ENCODE measurements at places on chromosomes 11 and 22. TPM values are rescaled to one million over a fixed set of nuclear protein-coding genes. Genes with fewer than 3 reads are reported as not detected.

DNA sequence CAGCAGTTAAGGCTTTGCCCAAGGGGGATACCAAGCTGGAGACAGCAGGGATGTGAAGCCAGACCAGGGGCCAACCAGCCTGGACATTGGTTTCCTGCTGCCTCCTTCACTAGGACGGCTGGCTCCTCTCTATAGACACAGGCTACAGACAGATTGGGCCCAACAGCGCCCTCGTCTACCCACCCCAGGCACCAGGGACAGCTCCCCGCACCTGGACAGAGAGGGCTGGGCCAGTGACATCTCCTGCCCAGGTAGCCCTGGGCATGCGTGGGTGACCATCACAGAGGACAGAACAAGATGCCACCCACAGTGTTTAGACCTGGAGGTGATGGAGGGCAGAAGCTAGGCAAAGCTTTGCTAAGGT is 1.2 kb downstream of the DKK3 start:
- DNase-seq = no peak

RIMBP3C gene
- total RNA-seq = 0.28 TPM

- DNase-seq = no peak
Measured at GRCh38 chr11:19345519-19345847, 104.7 kb upstream of the E2F8 start.

DNA sequence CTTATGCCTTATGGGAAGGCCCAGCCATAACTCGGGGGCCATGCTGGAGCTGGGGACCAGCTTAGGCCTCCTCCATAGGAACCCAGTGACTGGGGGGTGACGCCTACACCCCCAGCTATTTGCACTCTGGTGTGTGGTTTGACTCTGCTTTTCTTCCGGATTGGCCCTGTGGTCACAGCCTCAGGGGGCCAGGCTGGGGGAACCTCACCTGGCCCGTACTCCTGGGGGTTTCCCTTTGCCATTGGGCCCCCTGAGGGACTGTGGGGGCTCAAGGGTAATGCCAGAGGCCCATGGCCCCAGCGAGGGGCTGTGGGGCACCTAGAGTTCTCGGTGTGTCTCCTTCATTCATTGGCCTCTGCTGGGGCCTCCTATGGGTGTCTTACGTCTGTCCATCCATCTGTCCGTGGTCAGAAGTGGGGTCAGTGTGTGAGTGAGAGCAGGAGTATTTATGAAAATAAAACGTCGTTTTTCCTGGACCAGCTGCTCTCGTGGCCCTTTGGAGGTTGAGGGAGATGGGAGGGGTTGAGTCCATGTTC is 6.3 kb upstream of the SH3BP1 start:
- no peak for DNase-seq

GRCh38 chr22:24543679-24544243 is 11.2 kb downstream of the GUCD1 start:
- DNase-seq = no peak

RAB30 gene
- 16.6 TPM for total RNA-seq

DNA sequence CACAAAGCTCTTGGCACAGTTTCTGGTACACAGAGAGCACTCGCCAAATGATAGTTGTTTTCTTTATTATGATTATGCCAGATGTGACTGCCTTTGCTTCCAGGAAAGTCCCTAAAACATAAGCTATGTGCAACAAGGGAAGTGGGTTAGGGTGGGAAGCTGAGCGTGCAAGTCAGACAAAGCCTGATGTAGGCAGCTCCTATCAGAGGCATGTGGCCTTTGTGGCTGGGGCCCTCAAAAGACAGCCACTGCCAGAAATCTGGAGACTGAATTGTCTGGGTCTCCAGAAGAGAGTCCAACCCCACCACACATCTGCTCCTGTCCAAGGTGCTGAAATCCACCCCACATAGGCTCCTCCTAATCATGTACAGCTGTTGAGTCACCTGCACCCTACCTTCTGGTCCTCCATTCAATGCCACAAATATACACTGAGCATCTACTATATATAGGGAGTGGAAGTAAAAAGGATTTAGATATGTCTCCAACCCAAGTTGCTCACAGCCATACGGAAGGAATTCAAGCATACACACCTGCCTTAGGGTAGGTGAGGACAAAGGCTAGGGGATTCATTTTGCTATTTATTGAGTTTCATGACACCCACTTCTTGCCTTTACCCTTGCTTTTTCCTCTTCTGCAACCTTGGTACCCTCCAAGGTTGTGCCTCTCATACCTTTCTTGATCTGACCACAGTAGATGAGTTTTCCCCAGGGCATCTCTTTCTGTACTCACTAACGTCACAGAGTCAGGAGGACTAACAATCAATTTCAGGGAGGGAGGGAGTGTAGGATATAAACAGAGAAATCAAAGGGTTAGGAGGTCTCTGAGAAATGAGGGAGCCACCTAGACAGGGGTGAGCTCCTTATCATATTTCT is 12.4 kb downstream of the SEC14L3 start:
- DNase-seq = no peak

DNA sequence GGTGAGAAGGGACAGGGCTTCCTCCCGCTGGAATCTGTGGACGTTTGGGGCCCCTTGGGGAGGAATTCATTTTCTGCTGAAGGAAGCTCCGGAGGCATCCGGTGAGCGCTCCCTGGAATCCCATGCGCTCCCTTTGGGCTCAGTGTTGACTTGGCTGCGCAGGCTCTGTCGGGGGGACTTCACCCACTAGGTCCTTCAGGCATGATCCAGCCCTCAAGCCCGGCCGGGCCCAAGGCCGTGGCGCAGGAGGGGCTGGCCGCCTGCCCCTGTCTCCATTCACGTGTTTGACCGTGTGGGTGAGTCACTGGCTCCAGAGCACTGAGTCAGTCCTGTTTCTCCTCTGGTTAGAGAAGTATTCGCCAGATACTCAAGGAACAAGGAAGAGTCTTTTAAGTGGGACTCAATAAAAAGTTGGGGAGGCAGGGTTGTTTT is 1.4 kb downstream of the CTTN start:
- peak; percentile 79 for DNase-seq

SYT9 gene
- not detected for total RNA-seq

FGF4 gene
- total RNA-seq = not detected

DNA sequence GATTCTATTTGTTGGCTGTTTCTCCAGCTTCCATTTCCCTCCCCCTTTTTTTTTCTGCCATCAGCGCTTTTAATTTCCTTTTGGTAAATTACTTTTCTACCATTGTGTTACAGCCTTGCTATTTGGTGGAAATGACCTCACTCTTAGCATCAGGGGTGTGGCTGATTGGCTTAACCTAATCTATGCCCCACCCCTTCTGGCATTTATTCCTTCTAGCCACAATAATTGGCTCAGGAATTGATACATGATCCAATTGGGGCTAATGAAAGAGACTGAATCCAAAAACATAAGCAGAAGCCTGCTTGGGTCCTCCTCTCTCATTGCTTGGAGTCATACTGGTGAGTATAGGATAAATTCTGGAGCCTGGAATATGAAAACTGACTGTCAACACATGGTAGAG is 402.4 kb upstream of the LRRC4C start:
- no peak for DNase-seq

DNA sequence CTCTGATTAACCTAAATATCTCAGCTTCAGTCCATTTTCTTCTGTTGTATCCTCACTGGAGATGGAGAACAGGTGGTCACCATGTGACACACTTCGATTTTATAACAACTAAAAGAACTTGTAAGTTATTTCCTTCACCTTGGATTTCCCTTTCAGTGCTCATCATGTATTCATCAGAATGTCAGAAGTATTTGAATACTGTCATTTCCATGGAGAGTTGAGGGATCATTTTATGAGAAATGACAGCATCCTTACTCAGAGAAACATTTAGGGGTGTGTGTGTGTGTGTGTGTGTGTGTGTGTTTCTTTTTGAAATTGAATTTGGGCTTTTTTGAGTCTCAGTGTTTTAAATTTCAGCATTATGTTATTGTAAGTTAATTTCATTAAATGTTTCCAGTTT is 205.8 kb downstream of the ARHGAP42 start:
- DNase-seq = no peak

GRCh38 chr22:38796262-38796957 is 2.5 kb upstream of the DNAL4 start:
- DNase-seq = no peak

GRCh38 chr11:68036141-68036716 is 2.6 kb upstream of the TCIRG1 start:
- no peak for DNase-seq

SEZ6L gene
- total RNA-seq = not detected

DNA sequence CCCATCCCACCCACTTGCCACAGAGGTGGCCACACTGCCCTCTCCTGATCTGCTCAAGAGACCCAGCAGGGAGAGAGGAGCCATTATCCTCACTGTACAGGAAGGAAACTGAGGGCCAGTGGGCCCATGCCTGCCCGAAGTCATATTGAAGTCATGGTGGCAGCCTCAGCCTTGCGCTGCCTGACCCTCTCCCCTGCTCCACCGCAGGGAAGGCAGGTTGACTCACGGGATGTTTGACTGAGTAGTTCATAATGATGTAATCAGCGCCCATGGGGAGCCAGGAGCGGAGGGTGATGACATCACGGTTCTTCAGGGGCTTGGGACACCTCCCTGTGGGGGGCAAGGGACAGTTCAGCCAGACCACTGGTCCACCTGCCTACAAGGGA is 6.1 kb upstream of the ARAP1 start:
- DNase-seq = no peak

RAPSN gene
- total RNA-seq = not detected

PDGFD gene
- total RNA-seq = 135 TPM

DNA sequence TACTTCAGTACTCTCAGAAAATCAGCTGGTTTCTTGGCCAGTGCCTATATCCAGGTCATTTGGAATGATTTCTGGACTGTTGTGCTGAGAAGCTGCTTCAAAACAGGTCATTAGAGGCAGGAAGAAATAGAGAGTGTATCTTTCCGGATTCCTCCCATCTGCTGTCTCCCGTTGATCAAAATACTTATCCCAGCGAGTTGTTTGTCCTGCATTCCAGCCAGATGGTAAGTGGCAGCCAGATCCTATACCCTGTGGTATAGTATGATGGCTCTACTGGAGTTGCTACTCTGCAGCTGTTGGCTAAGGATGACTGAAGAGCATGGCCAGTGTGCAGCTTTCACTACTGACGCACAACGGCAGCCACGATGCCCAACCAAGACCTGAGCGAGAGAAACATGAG is 560.9 kb upstream of the ANO5 start:
- DNase-seq = no peak

GRCh38 chr11:57414612-57415212 is 12.2 kb downstream of the SLC43A3 start:
- no peak for DNase-seq

MYBPC3 gene
- not detected for total RNA-seq

DNA sequence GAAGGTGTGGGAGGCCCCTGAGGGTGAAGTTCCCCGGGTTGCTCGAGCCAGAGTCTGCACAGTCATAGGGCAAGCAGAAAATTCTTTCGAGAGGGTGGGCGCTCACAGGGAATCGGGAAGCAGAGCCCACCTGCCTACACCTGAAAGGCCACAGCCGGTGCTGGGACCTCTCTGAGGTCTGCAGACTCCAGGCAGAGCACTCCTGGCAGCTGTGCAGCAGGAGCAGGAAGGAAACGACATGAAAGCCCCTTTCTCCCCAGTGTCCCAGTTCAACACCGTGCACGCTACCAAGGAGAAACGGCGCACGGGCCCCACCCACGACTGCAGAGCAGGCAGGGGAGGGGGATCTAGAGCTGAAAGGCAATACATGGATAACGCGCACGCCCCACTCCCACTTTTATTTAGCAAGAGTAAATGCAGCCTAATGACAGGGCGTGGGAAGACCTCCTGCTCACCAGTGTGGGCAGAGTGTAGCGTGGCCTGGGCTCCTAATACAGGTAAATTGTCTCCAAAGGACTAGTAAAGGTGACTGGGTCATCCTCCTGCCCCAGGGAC is 13.5 kb downstream of the DHCR7 start:
- DNase-seq = no peak

DNA sequence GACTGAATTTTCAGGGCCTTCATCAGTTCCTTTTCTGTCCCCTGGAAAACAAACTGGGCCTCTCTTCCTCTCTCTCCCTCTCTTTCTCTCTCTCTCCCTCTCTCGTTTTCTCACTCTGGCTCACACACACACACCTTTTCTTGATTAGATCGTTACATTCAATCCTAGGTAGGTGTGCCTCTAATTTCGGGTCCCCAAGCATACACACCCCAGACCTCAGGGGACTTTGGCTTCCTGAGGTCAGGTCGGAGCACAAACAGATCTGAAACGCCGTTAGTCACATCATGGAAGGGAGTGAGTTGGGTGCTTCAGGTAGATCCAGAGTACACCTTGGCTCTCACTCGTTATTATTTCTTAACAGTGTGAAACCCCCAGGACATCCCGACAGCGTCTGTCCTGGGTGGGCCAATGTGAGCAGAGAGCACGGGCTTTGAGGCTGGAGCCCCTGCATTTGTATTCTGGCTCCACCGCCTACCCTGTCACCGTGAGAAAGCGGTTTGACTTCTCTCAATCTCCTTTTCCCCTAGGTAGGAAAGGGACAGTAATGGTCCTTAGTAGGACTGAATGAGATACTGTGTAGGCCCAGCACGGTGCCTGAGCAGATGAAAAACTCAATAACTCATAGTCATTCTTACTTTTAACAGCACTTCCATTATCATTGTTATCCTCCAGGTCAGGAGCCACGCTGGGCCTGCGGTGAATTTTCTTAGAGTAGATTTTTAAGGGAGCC is 37.3 kb upstream of the POU2AF1 start:
- DNase-seq = no peak

DNA sequence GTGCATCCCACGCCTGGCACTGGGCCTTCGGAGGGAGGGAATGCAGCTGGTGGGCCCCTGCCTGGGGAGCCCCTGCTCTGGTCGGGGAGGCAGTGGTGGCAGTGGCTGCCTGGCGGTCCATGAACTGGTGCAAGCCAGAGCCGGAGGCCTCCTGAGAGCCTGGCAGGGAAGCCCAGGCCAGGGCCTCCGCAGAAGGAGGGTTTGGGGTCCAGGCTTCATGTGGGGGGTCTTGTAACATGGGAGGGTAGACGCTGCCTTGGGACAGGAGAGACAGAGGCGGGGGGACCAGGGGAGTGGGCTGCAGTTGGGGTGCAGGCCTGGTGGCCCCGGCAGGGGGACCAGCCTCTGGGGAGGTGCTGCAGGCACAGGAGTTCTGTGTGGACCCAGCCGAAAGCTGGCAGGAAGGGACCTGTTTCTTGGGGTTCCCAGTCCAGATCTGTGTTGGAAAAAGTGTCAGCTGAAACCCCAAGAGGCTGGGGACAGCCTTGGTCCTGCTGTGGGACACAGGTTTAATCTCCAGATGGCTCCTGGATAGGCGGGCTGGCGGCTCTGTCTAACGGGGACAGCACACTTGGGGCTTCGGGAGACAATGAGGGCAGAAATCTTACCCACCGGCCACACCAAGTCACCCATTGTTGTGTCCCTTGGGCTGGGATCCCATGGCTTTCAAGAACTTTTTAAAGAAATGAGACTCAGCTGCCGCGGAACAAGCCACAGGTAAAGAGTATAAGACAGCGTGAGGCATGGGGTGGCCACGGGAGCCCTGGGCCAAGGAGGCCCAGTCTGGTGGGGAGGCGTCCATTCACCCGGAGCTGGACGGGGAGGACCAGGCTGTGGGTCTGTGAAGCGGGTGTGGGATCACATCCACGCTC is 73.5 kb downstream of the KCNQ1 start:
- DNase-seq = no peak

Data from thoracic aorta (tissue), 2 donors.